ENCODE measurements at places on chromosomes 3 and 15.

DNA sequence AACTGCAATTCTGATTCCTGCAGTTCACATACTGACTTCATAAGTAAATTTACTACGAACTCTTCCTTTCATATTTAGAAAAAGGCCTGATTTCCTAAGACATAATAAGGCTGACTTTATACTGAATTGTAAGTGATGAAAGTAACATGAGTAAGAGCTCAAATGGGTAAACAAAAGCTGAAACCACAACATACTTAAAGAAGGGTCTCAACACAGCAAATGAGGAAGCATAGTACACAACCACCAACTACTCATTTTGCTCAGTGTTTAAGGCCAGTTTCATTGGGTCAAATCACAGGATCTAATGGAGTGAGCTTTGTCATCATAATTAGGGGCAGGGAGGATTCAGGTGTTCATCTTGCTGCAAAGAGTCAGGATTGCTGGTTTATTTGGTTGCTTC, 81.4 kb downstream of the SETD2 start:
- DNase-seq = no peak

GRCh38 chr3:186098740-186099139, 10.1 kb downstream of the ETV5 start:
- no peak for DNase-seq

GRCh38 chr3:139265131-139266016, 78.4 kb upstream of the MRPS22 start:
- no peak for DNase-seq

DNA sequence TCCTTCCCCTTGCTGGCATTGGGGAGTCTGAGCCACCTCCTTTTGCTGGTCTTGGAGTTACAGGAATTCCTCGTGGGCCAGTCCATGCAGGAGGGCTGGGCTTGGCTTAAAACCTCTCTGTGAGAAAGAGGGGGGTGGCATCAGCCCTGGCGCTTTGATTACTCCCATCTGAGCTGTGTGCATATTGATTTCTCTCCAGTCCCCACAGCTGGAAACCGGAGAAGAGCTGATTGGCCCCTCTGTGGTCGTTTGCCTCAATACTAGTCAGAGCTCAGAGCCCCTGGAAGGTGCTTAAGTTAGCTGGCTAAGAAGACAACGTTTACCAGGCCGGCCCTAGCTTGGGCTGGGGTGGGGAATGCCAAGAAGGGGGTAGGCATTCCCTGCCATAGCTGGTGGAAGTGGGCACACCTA, 4.0 kb upstream of the RASGRF1 start:
- DNase-seq = no peak

GRCh38 chr3:138941259-138941885, 5.6 kb downstream of the FOXL2 start:
- DNase-seq = no peak

GRCh38 chr15:80459380-80459779, 55.2 kb downstream of the ARNT2 start:
- no peak for DNase-seq

GRCh38 chr3:184565421-184566211, 4.0 kb downstream of the EPHB3 start:
- no peak for DNase-seq

DNA sequence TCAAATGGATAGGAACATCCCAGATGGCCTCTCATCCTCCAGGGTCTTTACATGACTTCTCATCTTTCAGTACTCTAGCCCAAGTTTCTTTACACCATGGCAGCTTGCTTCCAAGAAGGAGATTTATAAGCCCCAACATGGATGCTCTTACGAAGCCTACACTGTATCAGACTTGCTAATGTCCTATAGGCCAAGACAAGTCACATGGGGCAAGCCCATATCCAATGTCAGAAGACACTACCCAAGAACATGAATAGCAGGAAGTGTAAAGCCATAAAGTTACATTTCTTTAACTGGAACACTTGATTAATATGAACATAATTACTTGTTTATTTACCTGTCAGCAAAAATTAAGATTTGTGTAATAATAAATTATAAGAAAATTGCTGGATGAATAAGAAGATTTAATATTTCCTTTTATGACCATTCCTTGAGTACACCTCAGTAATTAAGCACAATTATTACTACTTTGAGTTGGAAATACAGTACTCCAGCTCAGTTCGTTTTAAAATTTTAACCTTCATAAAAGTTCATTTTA, 5.1 kb downstream of the SPESP1 start:
- DNase-seq = no peak

- DNase-seq = no peak
These were observed 333.7 kb downstream of the CTNNB1 start for GRCh38 chr3:41532976-41533375.

- DNase-seq = no peak
These were observed 69.5 kb upstream of the NEO1 start for GRCh38 chr15:72982714-72983113.

DNA sequence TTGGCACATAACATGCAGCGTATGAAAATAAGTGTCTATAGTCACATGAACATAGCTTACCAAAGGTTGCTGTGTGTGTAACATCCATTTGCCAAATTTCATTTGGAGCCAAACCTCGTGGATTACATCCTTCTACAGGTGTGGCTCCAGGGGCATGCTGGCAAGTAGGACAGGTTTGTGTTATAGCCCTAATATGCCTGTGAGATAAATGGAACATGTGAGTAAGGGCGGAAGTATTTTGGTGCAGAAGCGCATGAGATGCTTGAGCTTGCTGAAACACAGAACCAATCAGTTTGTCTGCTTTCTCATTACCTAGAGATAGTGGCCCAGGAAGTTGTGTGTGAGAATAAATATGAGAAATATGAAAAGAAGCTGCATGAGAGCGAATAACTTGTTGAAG, 21.8 kb upstream of the XCR1 start:
- DNase-seq = no peak

DNA sequence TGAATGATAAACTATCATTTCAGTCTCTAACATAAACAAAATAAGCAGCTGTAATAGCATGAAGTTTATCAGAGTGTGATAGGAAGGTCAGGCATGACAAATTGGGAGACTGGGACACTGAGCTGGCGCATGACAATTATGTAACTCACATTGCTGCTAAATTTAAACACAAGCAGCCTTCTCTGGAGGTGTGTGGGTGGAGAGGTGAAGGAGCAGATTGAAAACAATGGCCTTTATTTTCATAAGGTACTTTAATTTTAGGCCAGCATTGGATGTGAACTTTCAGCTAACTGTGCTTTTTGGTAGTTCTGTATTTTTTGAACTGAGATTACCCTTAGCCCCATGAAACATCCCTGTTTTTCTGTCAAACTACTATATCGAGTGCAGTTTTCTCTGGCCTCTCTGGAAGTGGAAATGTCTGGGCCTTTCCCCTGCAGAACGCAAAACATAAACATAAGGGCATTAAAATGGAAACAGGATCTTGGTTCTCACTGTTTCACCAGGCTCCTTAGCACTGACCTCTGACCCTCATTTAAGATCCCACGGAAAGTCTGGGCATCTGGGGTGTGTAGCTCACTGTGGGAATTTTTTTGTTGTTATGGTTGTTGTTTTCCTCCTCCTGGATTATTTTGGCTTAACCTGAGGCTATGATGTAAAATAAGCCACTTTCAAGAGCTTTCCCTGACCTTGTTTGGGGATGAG, 160.1 kb upstream of the DPH6 start:
- no peak for DNase-seq

DNA sequence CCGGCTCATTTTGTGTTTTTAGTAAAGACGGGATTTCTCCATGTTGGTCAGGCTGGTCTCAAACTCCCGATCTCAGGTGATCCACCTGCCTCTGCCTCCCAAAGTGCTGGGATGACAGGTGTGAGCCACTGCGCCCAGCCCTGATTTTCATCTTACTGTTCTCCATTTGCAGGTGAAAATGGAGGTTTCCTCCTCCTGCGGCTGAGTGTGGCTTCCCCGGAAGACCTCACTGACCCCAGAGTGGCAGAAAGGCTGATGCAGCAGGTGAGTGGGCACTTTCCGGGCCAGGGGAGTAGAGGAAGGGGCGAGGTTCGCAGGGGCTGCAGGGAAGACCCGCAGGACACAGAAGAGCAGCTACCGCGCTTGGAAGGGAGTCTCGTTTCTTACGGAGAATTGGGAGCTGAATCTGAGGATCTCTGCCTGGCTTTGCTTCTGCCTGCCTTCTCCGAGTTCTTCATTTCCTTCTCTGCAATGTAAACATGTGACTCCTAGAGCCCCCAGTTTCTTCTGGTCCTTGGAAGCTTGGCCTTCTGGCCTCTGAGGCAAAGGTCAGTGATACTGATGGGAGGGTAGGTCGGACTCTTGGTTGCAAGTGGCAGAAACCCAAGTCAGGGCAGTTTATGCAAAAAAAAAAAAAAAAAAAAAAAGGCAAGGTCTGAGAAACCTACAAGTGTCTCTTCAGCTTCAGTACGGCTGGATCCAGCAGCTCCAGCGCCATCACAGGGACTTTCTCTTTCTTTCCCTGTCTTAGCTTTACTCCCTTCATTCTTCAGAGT, 8.9 kb downstream of the MUC20 start:
- DNase-seq = no peak

DNA sequence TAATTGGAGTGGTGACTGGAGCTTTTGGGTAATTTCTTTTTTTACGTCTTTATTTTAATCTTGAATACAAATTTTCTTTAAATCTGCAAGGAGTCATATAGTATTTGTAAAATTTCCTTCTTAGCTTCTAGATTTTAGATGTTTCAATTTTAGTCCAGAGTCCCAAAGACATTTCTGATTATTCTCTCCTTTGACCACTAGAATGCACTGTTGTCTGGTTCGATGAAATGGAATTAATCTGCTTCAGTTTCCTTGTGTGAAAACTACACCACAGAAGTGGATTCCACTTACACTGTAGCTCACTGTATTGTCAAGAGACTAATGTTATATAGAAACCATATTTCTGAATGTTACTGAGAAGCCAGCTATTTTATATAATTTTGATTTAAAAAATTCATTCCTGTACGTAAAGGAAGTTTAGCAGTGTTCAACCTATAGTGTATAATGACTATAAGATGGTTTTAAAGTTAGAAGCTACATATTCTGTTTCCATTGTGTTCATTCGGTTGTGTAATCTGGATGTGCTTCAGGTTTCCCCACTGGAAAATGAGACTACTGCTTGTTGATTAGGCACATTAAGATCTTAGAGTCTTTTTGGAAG, 6.1 kb downstream of the GRAMD1C start:
- DNase-seq = peak; percentile 43

- peak; percentile 20 for DNase-seq
These were observed 34.1 kb upstream of the HACD2 start for GRCh38 chr3:123618768-123619484.

GRCh38 chr3:53402326-53402725, 55.0 kb upstream of the DCP1A start:
- DNase-seq = no peak

GRCh38 chr15:47398132-47398531, 319.2 kb upstream of the SEMA6D start:
- no peak for DNase-seq

- DNase-seq = peak; percentile 68
These were observed 795 bp upstream of the SCAANT1 start for GRCh38 chr3:63912768-63913588.

DNA sequence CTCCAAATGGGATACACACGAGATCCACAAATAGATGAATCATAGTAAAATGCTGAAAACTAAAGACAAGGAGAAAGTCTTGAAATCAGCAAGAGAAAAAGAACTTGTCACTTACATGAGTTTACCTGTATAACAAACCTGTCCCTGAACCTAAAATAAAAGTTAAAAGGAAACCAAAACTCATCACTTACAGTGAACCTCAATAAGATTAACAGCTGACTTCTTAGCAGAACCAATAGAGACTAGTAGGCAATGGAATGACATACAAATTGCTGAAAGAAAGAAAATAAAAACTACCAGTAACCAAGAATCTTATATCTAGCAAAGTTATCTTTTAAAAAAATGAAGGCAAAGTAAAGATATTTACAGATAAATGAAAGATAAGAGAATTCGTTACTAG, 27.4 kb downstream of the SEC22A start:
- DNase-seq = peak; percentile 1

GRCh38 chr3:47594792-47595191, 16.1 kb upstream of the CSPG5 start:
- DNase-seq = no peak

- DNase-seq = no peak
These were observed 15.9 kb upstream of the TUBGCP5 start for GRCh38 chr15:23055316-23055715.

DNA sequence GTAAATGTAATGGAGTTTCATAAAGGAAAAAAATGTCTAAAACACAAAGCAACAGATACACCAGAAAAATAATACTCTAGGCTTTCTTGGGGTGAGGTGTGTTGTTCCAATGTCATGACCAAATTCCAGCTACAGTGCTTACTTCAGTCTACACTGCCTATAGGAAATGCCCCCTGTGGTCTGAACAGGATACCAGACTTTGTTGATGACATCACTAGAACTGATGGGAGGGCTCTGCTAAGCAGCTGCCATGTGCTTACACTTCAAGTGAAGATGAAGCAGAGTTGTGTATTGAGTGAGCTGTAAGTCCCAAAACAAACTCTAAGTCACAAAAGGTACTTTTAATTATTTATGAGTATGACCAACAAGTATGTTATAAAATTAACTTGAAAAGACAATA, 456.1 kb upstream of the IL12A start:
- DNase-seq = no peak

DNA sequence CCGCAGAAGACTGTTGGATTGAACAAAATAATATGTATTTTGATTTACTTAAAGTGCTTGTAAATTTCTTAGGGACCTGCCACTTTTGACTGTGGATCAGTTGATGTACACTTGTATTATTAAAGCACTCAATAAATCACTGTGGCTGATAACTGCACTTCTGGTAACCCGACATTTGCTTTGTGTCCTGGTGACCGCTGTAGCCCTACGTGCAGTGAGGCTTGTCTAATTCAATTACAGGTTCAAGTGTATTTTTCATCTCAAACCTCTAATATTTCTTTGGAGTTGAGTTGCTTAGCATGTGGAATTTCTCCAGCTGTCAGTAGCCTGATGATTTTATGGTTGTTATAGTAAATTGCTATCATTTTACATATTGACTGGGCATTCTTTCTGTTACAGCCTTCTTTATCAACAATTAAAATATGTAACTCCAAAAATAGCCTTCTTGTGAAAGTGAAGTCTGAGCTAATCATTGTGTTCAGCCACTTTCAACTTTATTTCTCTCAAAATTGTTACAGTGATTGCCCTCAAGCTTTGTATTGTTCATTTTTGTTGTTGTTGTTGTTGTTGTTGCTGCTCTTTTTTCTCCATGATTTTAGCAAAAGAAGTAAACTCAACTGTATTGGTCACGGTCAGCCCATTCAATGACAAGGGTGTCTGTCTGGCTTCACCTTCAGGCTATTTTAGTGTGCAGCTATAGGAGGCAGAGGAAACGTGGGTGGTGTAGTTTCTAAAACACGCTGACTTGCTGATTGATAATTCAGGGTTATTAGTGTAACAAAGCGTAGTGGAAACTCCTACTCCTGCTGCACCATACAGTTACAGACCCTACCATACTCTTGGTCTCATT, 215.1 kb upstream of the UBE2E1 start:
- DNase-seq = no peak

GRCh38 chr3:147937891-147938290, 528.7 kb downstream of the ZIC1 start:
- no peak for DNase-seq

GRCh38 chr3:180433152-180433551, 168.8 kb upstream of the TTC14 start:
- no peak for DNase-seq
